ENCODE measurements at places on chromosomes 11 and 22.

- DNase-seq: no peak
Measured at GRCh38 chr11:5351208-5351607, at the start of gene OR51B6. Gene OR51B6 (plus strand): TSS chr11:5351508. CDS start chr11:5351508, 0 bp downstream.

GRCh38 chr11:119780222-119780953, 51.4 kb upstream of the NECTIN1 start:
- DNase-seq: no peak

GRCh38 chr22:28029201-28029948, 110.3 kb upstream of the PITPNB start:
- DNase-seq: no peak

DNA sequence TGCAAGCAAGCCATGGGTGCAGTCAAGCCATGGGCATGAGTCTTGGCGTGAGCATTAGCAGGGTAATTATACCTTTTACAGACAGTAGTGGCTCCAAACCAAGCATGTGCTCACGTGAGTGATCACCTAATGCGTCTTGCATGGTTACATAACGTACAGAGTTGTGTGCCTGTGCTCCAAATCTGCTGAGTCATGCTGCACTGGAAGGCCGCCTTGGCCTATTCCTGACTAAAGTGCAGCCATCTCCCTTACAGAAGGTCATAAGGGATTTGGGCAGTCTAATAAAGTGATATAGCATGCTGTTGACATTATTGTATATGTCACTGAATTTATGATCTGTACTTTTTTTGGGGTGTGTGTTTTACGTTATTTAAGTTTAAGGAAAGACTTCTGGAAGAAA, 102.4 kb downstream of the ARHGAP42 start:
- no peak for DNase-seq

DNA sequence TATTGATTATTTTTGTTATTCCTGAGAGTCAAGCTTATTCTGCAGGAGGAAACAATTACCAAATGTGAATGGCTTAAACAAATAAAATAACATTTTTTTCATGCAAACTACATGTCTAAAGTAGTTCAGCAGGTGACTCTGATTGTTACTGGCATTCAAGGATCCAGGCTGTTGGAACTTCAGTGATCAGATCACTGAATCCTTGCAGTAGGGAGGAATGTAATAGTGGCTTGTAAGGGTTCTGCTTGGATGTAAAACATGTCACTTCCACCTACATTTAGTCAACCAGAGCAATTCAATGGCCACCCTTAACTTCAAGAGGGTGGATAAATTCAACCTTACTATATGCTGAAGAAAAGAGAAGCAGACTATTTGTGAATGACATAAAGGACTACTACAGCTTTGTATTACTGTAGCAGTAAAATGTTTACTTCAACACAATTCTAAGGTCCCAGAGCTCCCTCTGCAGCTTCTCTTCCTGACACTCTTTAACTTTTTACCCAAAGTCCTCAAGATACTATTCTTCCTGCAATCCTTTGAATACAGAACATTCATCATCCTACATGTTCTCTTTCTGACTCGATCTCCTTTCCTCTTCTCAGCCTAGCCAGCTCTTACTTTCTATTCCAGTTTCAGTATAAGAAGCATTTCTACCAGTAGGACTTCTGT, 284.0 kb downstream of the LRRC4C start:
- no peak for DNase-seq

GRCh38 chr11:17730608-17731462, 3.7 kb upstream of the KCNC1 start:
- DNase-seq: peak; percentile 87

DNA sequence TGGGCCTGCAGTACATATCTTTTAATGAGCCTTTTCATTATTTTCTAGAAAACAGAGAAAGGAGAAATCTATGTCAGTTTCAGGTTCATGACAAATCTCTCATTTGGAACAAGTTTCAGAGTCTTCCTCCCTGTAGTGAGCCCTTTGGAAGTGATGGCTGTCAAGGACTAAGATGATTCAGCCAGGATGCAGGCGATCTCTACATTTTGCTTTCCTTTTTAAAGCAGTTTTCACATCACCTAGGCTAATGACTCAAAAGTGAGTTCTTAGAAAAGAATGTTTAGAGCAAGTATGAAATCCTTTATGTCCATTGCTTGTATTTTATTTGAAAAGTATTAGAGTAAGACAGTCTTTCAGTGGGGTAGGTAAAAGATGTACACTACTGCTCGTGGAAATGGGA, 130.1 kb downstream of the TRPC6 start:
- DNase-seq: no peak

DNA sequence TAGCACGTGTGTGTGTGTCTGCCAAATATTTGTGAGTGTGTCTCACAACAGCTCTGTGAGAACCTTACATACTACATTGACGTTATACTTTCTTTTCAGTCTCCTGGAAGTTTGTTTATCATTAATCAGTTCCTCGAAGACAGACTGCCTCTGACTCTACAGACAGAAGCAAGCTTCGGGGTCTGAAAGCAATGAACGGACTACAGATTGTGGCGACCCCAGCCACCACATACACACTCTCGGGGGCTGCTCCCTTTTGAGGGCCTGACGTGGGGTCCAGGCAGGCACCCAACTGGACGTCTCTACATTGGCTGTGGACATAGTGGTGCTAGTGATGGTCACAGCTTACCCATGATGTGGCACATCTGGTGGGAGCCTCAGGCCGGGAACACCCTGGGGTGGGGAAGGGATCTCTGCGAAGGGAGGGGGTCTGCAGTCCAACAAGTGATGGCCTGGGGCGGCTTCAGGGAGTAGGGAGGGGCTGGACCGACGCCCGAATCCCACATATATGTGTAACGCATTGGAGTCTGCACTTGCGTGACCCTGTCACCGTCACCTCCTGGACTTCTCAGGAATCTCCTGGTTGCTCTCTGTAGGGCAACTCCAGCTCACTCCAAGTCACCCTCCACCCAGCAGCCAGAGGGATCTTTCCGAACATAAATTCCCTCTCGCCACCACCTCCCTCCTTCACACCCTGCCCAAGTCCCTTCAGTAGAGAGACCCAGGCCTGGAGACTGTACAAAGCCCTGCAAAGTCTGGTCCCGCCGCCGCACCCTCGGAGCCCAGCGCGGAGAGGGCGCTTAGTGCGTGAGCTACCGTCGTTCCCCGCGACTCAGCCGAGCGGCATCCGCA, 30.4 kb upstream of the TRIM29 start:
- no peak for DNase-seq

DNA sequence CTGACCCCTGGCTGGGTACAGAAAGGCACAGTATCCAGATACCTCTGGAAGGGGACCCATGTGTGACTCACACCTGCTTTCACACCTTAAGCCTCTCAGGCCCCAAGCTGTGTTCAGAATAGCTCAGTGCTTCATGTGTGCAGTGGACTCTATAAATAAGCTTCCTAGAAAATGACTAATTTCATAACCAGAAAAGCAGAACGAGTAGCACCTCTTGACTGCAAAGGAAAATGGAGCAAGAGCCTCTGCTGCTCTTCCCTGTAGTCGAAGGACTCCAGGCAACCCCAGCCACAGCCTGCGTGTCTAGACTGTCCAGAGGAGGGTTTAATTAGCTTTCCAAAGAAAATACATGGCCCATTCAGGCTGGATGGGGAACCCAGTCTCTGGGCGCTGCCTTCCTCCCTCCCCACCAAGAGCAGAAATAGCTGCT, 23.1 kb downstream of the PTPN5 start:
- DNase-seq: no peak

DNA sequence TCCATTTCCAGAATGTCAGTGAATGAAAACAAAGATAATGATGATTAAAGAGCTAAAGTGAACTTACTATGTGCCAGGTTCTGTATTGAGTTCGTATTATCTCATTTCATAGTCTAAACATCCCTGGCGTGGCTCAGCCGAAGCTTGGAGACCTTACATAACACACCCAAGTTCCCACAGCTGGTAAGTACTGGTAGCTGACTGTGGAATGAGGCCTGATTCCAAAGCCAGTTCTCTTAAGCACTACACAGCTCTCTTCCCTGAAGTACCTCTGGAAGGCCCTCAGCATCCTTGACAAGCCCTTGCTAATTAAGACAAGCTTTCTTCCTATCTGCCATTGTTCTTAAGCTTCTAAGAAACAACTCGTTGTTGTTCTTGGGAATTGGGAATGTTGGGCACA, 28.6 kb upstream of the NCAM1 start:
- DNase-seq: no peak

GRCh38 chr22:46224898-46225290, 25.2 kb downstream of the CDPF1 start:
- no peak for DNase-seq

DNA sequence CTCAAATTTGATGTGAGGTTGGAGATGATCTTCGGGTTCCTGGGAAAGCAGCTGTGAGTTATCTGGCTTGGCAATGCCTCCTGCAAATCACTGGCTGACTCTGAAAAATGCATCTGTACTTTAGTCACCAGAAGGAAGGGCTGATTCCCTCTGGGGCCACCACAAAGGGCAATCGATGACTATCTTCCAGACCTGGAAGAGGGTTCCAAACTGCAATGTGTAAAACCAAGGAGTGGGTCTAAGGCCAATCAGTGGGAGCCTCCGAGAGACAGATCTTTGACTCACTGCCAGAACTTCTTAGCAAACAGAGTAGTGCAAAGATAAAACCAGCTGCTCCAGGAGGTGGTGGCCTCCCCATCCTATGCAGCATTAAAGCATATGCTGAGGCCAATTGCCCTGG, 29.1 kb upstream of the PAK1 start:
- no peak for DNase-seq

- peak; percentile 44 for DNase-seq
Measured at GRCh38 chr11:38791346-38791961, 2193.4 kb upstream of the RAG2 start.

DNA sequence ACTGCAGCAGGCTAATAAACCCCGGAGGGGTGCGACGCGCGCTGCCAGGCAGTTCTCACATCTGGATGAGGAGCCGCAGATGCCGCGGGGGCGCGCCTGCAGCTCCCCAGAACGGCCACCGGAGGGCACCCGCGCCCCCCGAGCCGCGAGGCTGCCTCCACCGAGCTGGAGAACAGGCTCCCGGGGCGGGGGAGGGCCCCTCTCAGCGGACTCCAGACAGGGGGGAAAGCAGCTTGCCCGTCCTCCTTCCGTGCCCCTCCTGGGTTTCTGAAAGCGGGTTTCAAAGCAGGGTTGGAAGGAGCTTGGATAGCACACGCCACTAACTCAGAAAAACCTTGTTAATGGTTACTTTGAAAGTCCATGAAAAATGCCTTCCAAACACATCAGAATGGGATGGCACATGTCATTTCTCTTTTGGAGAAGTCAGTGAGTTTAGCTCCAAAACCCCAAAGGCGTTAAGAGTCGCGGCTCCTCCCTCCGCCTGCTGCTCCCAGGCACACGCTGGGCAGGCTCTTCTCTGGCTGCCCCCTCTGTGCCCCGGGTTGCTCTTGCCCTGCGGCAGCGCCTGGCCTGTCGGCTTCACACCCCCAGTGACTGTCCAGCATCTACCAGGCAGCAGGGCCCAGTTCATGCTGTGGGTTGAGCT, 317.8 kb downstream of the NTM start:
- DNase-seq: peak; percentile 69

GRCh38 chr22:49332691-49333090, 495.0 kb downstream of the BRD1 start:
- DNase-seq: no peak

DNA sequence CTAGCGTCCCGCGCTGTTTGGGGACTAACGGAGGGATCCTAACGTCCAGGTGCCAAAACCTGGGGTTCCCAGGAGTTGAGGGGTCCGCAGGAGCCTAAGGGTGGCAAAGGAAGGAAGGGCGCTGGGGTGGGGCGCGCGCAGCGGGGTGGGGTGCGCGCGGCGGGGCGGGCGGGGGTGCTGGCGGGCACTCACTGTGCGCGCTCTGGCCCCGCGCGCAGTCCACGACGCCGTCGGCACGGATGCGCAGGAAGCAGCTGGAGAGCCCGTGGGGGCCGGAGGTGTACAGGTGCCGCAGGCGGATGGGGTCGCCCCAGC, 412 bp downstream of the FGF19 start:
- no peak for DNase-seq

- no peak for DNase-seq
Measured at GRCh38 chr11:65366340-65366773, 11.8 kb downstream of the TIGD3 start.

GRCh38 chr11:115168229-115168671, 336.0 kb downstream of the CADM1 start:
- no peak for DNase-seq

GRCh38 chr22:17121233-17122195, at the start of gene TMEM121B:
Gene TMEM121B (minus strand): TSS chr22:17121360. CDS start chr22:17121127, 233 bp downstream.
- peak; percentile 75 for DNase-seq

- DNase-seq: no peak
Measured at GRCh38 chr11:106594751-106595351, 423.4 kb downstream of the GUCY1A2 start.

GRCh38 chr11:86140334-86140990, 71.6 kb upstream of the PICALM start:
- DNase-seq: no peak

DNA sequence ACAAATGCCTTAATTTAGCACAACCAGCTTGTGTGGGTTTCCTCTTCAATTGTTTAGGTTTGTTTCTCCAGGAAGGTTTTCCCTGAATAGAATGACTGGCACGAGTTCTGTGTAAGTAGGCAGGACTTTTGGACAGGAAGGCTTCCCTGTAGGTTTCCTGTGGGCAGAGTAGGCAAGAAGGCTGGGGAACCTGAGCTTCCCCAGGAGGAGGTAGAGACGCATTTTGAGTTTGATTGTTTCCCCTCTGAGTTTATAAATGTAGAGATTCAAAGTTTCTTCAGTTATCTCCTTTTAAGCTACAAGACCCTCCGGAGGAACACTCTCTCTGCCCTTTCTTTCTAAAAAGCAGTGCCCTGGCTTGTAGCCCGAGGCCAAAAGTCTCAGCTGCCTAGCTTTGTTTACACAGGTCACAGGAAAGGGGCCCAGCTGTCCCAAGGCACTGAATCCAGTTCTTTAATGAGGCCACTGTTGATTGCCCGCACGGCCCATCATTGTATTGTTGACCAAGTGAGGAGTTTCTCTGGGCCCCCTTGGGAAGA, 66.6 kb upstream of the RDX start:
- DNase-seq: peak; percentile 55

GRCh38 chr22:17980638-17981051, 43.7 kb downstream of the MICAL3 start:
- DNase-seq: no peak

Data from neural crest cell (in vitro differentiated cells).